ENCODE measurements at places on chromosomes 3 and 15. TPM values are rescaled to one million over a fixed set of nuclear protein-coding genes. Genes with fewer than 3 reads are reported as not detected.

Gene GOLGA6A
- total RNA-seq: not detected

Gene PSMA4
- 288 TPM for total RNA-seq

Gene CD96
- 287 TPM for total RNA-seq

Gene CYP1A2
- not detected for total RNA-seq

Gene CFAP161
- total RNA-seq: not detected

Gene GCSAM
- total RNA-seq: 5.3 TPM

Gene CAV3
- total RNA-seq: not detected

Gene EPHB3
- 0.10 TPM for total RNA-seq

Gene KCNMB3
- 1.0 TPM for total RNA-seq

Gene CDHR4
- 0.22 TPM for total RNA-seq

Gene ITIH1
- not detected for total RNA-seq

Gene SNTN
- total RNA-seq: not detected

Gene ALDH1A2
- not detected for total RNA-seq

Gene THBS1
- total RNA-seq: 2.1 TPM

Gene CKMT1B
- total RNA-seq: 0.32 TPM

Gene NLGN1
- total RNA-seq: not detected

Gene GPR149
- not detected for total RNA-seq

Gene TP53BP1
- total RNA-seq: 32.0 TPM

Data from T-helper 1 cell treated with Interleukin-12 subunit alpha and Interleukin-12 subunit beta and Interleukin-4 antibody, amounts not matched to agents 30 ng/mL and 1 ng/mL, for 36 hours (primary cell).